ENCODE measurements at places on chromosomes 6 and 20.

- no peak for DNase-seq
These were observed 196.9 kb downstream of the TMEM242 start for GRCh38 chr6:157126183-157127098.

GRCh38 chr6:125952764-125953501, 3.6 kb upstream of the HINT3 start:
- DNase-seq: no peak

DNA sequence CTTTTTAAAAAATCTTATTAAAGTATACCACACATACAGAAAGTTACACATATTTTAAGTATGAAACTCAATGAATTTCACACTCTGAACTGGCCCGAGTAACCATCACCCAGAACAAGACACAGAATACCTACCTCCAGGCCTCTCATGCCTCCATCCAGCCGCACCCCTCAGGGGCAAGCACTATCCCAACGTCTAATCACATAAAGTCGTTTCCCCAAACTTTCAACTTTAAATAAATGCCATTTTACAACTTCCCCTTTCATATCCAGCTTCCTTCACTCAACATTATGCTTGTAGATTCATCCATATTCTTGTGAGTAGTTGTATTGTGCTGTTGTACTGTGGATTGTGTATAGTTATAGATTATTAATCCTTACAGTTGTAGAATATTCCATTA, 539.1 kb downstream of the CD83 start:
- no peak for DNase-seq

- peak; percentile 58 for DNase-seq
These were observed 3.6 kb upstream of the ADGRG6 start for GRCh38 chr6:142297996-142298753.

GRCh38 chr6:169720207-169720855, 4.0 kb downstream of the PHF10 start:
- DNase-seq: no peak

DNA sequence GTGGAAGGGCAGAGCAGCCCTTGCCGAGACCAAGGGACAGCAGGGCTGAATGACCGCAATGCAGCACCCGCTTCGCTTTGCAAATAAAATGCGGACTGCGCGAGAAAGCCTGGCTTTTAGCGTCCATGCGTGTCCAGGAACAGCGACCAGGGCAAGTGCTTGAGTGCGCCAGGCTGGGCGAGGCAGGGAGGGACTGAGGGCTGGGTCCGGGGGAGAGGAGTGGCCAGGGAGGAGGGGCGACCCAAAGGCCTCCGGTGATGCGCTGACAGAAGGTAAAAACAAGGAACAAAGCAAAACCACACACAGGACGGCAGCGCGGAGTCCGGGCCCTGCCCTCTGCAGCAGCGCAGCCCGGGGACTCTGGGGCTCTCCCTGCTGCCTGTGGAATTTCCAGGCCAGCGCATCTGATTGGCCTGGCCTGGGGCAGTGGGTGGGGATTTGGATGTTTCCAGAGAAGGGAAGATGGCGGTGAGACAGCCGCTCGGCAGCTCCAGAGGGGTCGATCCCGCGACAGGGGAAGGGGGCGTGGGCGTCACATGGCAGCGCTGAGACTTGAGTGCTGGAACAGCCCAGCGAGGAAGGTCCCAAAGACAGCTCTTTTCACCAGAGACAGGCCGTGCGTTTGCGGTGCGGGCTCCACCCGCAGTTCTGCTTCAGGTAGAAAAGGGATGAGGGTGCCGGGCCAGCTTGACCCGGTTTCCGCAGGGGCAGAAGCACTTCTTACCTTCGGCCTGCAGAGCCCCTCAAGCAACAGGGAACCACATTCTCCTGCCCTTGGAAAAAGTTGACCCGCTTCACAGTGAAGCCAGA, 51.8 kb downstream of the SSR1 start:
- peak; percentile 86 for DNase-seq

GRCh38 chr20:47205577-47206123, 150.8 kb downstream of the ZMYND8 start:
- DNase-seq: peak; percentile 68

- no peak for DNase-seq
These were observed 49.5 kb upstream of the TULP4 start for GRCh38 chr6:158262755-158263154.

DNA sequence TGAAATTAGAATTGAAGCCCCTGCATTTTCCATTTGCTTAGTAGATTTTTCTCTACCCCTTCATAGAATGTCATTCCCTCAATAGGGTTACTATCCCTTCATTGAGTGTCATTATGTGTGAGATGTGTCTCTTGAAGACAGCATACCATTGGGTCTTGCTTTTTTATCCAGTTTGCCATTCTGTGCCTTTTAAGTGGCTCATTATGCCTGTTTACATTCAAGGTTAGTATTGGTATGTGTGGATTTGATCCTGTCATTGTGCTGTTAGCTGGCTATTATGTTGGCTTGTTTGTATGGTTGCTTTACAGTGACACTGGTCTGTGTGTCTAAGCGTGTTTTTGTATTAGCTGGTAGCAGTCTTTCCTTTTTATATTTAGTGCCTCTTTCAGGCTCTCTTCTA, 25.7 kb upstream of the TCF21 start:
- DNase-seq: no peak

DNA sequence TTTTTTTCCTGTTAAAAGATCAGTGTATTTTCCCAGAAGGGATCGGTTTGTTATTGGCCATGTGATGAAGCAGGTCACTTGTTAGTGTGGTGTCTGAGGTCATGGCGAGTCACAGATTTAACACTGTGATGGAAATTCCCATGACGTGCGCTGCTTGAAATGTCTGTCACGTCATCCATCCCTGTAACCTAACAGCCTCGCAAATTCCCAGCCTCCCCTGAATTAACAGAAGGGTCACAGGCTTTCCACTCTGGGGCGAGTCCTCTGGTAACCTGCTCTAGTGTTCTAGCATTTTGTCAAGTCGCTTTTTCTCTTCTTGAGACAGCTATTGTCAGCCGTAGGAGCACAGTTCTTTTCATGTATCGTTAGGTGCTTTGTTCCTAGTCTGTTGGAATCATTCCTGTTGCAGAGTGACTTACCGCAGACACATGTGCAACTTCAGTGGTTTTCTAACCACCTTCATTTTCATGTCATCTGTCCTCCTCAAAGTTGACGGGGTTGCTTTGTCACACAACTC, 137.2 kb downstream of the MAP3K4 start:
- peak; percentile 80 for DNase-seq

- no peak for DNase-seq
These were observed 36.4 kb upstream of the MYB start for GRCh38 chr6:135144673-135145062.

- DNase-seq: no peak
These were observed 6.0 kb upstream of the NPBWR2 start for GRCh38 chr20:64113444-64113775.

DNA sequence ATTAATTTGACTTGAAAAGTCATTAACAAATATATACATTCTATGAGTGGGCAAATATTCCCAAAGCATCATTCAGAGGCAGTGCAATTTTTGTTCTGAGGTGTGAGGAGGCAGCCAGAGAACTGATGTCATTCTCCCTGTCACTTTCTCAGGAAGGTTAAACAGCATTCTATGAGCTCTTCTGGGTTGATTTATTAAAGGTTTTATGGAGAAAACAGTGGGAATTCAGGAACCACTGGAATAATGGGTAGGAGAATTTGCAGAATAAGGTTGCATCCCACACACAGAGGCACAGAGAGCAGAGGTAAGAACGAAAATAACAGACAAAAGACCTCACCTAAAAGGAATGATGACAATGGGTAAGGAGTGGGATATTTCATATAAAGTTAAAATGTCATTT, 860.6 kb downstream of the TFAP2A start:
- DNase-seq: no peak

GRCh38 chr20:63694584-63695423, 1.6 kb upstream of the TNFRSF6B start:
- no peak for DNase-seq

- DNase-seq: peak; percentile 30
These were observed 29.2 kb downstream of the MBOAT1 start for GRCh38 chr6:20182926-20183521.

DNA sequence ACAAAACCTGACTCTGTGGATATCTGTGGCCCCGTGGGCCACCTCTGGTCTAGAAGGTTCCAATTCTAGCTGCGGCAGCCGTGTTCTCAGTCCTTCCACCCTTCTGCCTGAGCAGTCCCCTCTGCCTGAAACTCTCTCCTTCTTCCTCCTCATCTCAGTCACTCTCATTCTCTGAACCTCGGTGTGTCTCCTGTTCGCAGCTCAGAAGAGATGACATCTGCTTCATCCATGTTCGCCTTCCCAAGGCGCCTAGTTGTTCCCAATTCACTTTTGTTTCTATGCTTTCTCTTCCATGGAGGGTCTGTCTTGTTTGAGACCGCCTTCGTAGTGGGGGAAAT, 95.5 kb downstream of the CEBPB start:
- no peak for DNase-seq

DNA sequence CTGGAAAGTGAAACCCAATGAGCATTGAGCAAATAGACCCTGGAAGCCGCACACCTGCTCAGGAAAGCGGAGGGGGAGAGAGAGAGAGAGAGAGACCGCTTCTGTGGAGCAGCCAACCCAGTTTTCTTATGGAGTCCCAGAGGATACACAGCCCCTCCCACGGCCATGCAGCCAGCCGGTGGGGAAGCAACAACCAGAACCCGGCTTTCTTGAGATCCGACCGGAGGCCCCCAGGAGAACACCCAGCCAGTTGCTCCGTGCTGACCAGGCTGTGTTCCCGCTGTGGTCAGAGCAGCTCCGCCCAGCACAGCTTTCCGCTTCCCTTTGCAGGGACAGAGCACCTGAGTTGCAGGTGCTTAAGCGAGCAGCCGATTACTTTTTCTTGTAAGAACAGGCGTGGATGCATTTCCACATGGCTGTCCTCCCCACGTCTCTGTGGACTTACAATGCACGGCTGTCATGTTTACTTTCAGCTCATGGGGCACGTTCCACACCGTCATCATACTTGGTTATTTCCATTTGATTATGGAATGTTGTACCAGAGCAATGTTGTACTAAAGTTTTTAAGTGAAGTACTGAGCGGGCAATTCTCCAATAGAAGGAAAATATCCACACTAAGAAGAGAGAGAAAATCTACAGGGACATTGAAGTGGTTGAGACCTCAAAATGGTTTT, 381.9 kb downstream of the THBS2 start:
- DNase-seq: no peak

DNA sequence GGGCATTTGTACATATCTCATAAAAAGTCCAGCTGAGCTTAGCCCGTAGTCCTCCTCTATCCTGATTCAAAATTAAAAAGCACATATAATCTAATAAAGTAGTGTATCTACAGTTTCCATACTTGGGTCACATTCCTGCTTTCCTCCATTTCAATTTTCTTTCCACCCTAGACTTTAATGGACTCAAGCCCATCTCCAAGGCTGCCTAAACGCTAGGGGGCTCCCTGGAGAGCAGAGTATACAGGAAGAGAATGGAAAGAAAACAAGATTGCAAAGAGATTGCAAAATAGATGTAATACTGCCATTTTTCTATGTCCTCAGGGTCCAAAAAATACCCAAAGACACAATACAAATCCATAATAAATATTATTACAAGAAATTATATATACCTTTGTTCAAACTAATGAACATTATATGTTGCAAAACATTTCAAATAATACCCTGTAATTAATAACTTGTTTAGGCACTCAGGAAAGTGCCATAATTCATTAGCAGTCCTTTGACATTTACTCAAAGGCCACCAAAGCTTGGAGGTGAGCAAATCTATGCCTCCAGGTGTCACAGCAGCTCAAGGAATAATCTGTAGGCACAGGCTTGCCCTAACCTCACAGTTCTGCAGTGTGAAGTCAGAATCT, 2.4 kb upstream of the MCM3 start:
- peak; percentile 71 for DNase-seq

GRCh38 chr6:710601-711571, 17.9 kb upstream of the EXOC2 start:
- peak; percentile 78 for DNase-seq

DNA sequence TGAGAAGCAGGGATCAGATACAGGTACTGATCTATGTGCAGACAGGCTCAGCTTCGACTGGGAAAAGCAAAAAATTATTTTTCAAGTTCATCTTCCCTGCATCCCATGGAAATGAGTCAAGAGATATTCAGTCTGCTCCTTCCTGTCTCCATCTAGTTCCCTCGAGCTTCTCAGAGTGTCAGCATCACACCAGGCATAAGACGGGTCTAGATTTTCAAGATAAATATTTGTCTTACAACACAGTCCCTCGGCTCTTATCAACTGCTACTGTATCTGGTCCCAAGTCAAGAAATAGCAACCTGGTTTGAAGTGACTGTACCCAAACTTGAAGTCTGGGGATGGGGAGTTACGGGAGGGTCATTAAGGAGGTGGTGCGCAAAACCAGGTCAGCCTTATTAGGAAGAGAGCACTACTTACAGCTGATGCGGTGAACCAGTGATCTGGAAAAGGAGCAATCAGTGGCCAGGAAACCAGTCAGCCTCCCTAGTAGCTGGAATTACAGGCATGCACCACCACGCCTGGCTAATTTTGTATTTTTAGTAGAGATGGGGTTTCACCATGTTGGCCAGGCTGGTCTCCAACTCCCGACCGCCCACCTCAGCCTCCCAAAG, 29.7 kb downstream of the ZMYND8 start:
- DNase-seq: peak; percentile 73

- no peak for DNase-seq
These were observed 129.7 kb upstream of the MAP3K4 start for GRCh38 chr6:160861824-160862223.
